ENCODE measurements at places on chromosomes 11 and 22. TPM values are rescaled to one million over a fixed set of nuclear protein-coding genes. Genes with fewer than 3 reads are reported as not detected.

- DNase-seq = no peak
Observed at GRCh38 chr11:75492181-75492820, 33.4 kb downstream of the GDPD5 start.

- no peak for DNase-seq
Observed at GRCh38 chr11:2767801-2768200, 68.0 kb upstream of the KCNQ1OT1 start.

DNA sequence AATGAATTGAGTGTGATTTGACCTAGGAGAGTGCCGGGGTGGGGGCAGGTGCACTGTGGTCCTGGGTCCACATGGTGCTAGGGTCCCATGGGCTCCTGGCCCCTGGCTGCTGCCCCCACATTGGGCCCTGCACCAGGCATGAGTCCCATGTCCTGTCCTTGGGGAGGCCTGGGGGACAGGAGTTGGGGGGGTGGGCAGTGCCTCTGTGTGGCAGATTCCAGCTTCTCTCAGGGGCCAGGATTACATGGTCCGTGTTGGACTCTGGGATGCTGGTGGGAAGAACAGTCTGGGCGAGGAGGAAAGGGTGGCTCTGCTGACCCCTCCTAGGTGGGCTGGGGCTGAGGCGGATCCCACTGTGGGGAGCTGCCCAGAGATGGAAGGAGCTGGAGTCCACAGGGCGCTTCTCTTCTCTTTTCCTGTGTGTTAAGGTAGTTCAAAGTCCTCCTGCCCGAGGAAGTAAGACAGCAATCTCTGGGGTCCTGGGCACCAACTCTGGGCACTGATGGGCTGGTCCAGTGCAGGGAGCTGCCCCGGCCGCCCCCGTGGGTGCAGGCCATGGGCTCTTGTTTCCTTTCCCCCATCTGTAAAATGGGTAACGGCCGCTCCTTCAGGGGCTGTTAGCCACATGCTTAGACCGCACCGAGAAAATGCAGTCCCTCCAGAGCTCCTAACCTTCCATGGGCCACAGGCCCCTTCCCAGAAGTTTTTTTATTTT lies 19.8 kb downstream of the KCNQ1 start:
- DNase-seq = no peak

GRCh38 chr22:49678842-49679170 lies 148.9 kb downstream of the BRD1 start:
- DNase-seq = no peak

GRCh38 chr22:19806213-19807160 lies 45.9 kb downstream of the TBX1 start:
- peak; percentile 19 for DNase-seq

TMEM191B gene
- 5.0 TPM for total RNA-seq

- DNase-seq = no peak
Observed at GRCh38 chr22:50192436-50193204, 6.9 kb downstream of the TRABD start.
